Fibroblast of skin of left quadriceps (primary cell): ENCODE measurements at places on chromosomes 12 and 14.

DNA sequence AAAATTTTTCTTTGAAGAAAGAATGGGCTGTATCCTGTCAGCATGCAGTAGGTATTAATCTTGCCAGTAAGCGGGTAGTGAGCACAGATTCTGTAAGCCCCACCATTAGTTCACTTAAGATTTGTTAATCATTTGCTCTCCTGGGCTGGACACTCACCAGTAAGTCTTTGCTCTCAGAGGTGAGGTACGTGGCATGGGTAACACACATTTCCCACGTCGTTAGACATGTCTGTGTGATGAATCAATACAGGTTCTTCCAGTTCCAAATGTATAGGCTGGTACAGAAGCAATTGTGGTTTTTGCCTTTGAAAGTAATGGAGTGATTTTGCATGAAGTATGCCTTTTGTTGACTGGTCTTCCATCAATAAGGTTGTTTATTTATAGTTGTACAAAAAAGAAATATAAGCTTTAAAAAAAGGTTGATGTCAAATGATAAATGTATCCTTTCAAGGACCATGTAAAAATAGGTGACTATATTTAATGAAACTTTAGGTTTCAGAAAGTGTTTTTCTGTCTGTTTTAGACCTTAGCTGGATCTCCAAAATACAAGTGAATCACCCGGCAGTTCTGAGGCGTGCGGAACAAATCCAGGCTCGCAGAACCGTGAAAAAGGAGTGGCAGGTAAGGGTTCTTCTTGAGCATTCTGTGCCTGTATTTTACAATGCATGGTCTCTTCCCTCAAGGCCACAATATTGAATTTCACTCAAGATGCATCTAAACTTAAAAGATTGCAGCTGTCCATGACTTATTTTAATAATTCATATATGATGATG lies 45.5 kb downstream of the DERA start:
- no peak for DNase-seq

DNA sequence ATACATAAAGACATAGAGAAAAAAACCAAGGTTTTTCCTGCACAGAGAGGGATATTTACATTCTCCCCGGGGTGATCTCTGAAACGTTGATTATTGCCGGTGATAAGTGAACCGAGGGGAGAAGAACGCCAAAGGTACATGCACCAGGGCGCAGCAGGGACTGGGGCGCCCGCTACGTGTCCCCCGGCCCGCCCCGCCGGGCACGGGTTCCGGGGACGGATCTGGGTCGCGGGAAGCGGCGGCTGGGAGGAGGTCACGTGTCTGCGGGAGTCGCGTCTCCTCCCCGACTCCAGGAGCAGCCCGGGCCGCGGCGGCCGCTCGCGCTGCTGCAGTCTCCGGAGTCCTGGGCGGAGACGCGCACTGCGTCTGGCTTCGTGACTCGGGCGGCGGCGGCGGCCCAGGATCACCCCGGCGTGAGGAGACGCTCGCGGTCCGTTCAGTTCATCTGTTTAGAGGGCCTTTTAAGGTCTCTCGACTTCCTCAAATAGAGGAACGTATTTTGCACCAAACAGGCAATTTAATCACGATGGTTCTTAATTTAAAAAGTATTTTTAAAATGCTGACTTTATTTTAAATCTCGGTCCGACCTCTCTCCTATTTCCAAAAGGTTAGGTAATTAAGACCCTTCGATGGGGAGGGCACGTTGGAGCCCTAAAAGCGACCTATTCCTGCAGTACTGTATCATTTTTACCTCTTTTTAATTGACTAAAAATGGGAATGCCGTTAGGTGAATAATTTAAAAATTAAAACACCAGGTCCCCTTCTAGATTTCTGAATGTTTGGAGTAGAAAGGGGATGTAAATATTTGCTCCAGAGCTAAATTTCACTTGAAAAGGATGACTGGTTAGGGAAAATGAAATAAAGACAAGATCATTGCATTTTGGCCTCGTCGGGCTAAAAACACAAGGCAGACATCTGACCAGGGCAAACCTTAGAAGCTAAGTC lies 1.8 kb upstream of the BHLHE41 start:
- no peak for DNase-seq

DNA sequence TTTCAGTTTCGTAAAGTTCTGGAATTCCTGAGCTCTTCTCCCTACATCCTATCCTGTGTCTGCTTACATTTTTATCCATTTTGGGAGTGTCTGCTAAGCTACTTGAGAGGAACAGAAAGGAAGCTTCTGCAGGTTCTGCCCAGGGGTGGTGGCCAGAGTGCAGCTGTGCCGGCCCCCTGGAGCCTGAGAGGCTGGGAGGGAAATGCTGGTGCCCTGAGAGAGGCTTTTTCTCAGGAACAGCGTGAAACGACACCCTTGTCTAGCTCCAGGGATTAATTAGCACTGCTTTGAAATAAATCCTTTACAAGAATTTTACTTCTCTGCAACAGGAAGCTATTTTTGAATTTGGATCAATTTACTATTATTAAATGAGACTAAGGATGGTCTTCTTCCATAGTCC lies 165.4 kb downstream of the SLC15A5 start:
- DNase-seq = no peak

- DNase-seq = no peak
These were observed 16.6 kb downstream of the HIP1R start for GRCh38 chr12:122851820-122852219.

GRCh38 chr14:67962215-67962644 lies 142.7 kb downstream of the RAD51B start:
- no peak for DNase-seq

- no peak for DNase-seq
These were observed 78.3 kb upstream of the BDKRB2 start for GRCh38 chr14:96126339-96126782.

DNA sequence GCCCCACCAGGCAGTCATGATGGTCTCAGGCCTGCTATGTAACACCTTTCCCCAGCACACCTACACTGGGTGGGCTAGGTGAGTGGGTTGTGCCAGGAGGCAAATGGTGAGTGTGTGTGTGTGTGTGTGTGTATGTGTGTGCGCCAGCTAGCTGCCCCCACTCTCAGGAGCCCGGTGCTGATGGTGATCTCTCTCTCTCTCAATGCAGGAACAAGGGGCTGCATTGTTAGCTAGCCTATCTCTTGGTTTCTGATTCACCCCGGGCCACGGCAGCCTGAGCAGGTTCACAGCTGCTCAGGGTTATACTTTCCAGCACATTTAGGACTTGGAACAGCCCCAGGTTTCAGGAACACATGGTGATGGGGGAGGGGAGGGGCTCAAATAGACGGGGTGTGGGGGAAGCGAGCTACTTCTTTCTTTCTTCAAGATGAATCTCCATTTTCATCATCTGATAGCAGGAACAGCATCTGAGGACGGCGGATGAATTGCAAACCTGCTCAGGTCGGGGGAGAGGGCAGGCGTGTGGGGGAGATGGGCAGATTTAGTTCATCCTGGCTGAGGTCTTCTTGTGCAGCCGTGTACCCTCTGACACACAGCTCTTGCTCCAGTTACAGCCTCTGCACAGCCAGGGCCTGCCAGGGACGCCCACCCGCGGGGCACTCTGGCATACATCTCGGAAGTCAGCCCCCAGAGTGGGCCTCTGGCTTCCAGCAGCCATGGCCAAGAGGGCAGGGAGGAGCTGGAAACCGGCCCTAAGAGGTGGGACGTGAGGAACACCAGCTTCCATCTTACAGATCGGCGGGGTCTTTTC lies 137.6 kb downstream of the ZFP36L1 start:
- no peak for DNase-seq

- DNase-seq = no peak
These were observed 238.5 kb downstream of the CACNA1C start for GRCh38 chr12:2291182-2291832.

- DNase-seq = no peak
These were observed 249.9 kb downstream of the BCAT1 start for GRCh38 chr12:24698972-24699371.

- DNase-seq = no peak
These were observed 678 bp downstream of the TRMT61A start for GRCh38 chr14:103529383-103530365.

GRCh38 chr12:98332642-98333041 lies 182.7 kb upstream of the TMPO start:
- DNase-seq = no peak

DNA sequence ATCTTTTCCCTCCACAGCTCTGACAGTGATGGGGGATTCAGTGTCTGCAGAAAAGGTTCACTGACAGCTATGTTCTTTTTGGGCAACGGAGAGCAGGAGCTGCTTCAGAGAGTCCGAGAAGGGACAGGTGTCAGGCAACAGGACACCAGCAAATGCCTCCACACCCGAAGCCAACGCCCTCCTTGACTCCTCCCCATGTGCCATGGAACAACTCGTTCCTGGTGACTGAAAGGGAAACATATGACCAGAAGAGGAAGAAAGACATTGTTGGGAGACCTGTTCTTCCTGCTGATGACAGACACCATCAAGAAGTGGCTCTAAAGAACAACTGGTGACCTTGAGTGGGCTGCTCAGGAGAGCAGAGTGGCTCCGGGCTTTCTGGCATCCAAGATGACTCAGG lies 172.3 kb upstream of the NOS1 start:
- DNase-seq = no peak

GRCh38 chr14:32307881-32308582 lies 21.1 kb upstream of the AKAP6 start:
- no peak for DNase-seq

GRCh38 chr12:54126029-54126695 lies 62.6 kb downstream of the SMUG1 start:
- no peak for DNase-seq

GRCh38 chr12:121397521-121397920 lies 2.4 kb upstream of the RNF34 start:
- no peak for DNase-seq

GRCh38 chr14:106141242-106142220 lies 615.1 kb downstream of the TMEM121 start:
- no peak for DNase-seq

DNA sequence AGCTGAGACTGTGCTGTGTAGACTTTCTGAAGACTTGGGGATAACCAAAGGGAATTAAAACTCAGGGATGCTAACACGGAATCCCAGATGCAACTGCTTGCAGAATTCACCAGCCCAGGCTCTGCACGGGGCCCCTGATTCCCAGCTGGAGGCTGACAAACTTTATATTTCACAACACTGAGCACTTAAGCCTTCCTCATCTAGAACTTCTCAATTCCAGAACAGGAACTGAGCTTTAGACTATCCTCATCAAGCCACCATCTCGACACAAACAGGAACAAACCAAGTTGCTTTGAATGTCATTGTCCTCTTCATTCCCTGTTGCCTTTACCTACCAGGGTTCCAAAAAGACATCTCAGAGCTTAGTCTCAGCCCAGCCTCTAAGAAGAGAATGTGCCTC lies 22.2 kb downstream of the CCDC63 start:
- no peak for DNase-seq

- DNase-seq = no peak
These were observed 361.2 kb downstream of the SLC6A15 start for GRCh38 chr12:84551373-84551772.

- DNase-seq = no peak
These were observed 21.3 kb downstream of the HCAR2 start for GRCh38 chr12:122681814-122682213.

GRCh38 chr14:24052656-24053547 lies 1.1 kb downstream of the CARMIL3 start:
- no peak for DNase-seq

GRCh38 chr14:38705220-38705619 lies 397.8 kb downstream of the SEC23A start:
- no peak for DNase-seq

GRCh38 chr14:76537906-76538647 lies 162.1 kb downstream of the ESRRB start:
- DNase-seq = no peak

DNA sequence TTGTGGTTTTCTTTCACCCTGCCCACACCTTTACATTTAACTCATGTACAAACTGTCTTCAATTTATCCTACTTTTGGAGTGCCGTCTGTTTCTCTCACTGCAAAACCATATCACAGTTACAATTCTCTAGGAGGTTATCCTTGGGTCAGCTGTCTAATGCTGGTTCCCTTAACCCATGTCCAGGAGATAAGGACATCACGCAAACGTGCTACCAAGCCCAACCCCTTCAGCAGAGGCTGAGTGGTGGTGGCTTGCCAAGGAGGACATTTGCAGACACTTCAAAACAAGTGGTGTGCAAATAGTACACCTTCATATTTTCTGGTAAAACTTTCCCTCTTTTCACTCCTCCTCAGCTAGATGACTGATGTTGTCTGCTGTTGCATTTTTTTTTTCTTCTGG lies 167.9 kb downstream of the PAX9 start:
- DNase-seq = no peak

GRCh38 chr12:1205512-1206060 lies 214.6 kb downstream of the ERC1 start:
- no peak for DNase-seq

GRCh38 chr12:107537464-107538119 lies 148.0 kb upstream of the PWP1 start:
- no peak for DNase-seq

DNA sequence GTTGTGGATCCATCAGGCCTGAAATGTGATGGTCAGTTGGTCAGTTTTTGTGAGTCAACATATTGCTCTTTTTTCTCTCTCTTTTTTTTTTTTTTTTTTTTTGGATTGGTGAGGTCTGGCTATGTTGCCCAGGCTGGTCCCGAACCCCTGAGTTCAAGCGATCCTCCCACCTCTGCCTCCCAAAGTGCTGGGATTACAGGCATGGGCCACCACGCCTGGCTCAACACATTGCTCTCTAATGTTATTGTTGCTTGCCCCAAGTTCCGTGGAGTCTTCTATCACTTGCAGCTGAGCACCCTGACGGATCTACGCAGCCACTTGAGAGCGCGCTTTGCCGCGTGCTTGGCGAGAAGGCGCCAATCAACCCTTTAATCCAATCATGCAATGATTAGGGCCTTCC lies 69.5 kb upstream of the DIO3 start:
- DNase-seq = no peak

- DNase-seq = no peak
These were observed 32.9 kb downstream of the NIN start for GRCh38 chr14:50798048-50798421.

DNA sequence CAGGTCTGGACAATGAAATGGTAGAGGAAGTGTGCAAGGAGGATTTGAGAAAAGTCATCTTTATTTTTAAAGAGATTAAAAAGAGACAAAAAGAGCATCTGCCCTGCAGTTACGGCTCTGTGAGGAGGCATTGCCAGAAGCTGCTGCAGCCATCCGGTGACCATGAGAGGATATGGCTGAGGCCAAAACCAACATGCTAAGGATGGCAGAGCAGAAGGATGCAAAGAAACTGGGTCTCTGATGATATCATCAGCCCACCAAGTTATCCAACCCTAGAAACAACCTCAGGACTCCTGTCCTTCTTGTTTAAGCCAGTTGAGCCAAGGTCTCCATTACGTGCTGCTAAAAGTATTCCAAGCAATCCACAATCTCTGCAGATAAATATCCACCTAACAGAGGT lies 48.0 kb upstream of the CCND2 start:
- no peak for DNase-seq

DNA sequence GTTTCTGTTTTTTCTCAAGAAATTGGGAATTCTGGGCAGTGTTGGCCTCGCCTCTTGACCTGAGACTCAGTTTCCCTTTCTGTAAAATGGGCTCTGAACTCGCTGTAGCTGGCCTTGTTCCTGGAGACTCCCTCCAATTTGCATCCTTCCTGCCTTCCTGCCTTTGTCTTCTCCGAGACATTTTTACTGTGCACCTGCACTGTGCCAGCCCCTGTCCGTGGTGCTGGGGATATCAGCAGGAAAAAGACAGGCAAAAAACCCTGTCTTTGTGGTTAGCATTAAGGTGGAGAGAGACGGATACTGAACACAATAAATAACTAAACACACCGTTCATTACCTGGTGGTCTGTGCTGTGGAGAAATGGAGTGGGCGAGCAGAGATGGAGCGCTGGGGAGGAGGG lies 129.8 kb downstream of the AACS start:
- no peak for DNase-seq
